ENCODE measurements at places on chromosomes 3 and 15.

- no peak overlapping the region for H3K4me3 ChIP-seq
- no peaks in the 10 kb centered on the region for H3K27me3 ChIP-seq
- no peak overlapping the region for H3K27ac ChIP-seq
- no peaks in the 10 kb centered on the region for H3K36me3 ChIP-seq
Observed at GRCh38 chr3:134579141-134579665, 71.6 kb downstream of the KY start.

DNA sequence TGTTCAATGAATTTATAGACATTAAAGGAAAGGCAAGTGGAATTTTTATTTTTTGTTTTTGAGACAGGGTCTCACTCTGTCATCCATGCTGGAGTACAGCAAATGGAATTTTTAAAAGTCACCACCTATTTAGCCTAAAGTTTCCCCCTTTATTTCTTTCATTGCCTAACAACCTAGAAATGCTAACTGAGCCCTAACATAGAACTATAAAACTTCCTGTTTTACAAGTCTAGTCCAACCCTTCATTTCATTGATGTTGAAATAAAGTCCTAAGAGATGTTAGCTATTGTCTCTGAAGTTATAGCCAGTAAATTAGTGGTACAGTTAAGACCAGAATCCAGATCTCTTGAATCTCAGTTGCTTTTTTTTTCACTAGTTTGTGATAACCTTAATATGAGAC is 39.0 kb downstream of the MAPK6 start:
- H3K36me3 ChIP-seq: peaks cover 16% of the 10 kb centered on the region
- no peak overlapping the region for H3K27ac ChIP-seq
- no peak overlapping the region for H3K4me3 ChIP-seq
- H3K4me1 ChIP-seq: no peaks in the 10 kb centered on the region

DNA sequence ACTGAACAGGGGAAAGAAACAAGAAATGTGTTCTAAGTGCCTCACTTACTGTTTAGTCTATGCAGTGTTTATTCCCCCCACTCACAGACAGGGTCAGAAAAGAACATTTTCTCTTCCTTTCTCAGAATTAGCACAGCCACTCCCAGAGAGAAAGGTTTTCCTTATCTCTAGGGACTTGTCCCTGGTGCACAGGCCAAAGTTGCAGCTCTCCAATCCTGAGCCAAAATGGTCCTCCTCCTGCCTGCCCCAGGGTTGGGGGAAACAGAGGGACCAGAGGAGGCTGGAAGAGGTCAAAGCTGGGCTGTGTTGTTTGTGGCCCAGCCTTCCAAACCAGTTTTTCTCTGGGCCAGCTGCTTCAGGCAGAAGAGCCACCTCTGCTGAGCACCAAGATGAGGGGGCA is 12.0 kb downstream of the RAB6B start:
- no peak for DNase-seq
- H3K27me3 ChIP-seq: no peaks in the 10 kb centered on the region
- no peaks in the 10 kb centered on the region for H3K36me3 ChIP-seq
- H3K4me1 ChIP-seq: peaks cover 16% of the 10 kb centered on the region
- H3K27ac ChIP-seq: no peak overlapping the region
- H3K4me3 ChIP-seq: no peak overlapping the region

- DNase-seq: peak; percentile 82
- H3K4me3 ChIP-seq: peak overlapping the region; percentile 97
- H3K4me1 ChIP-seq: peaks cover 7% of the 10 kb centered on the region
- no peaks in the 10 kb centered on the region for H3K36me3 ChIP-seq
Observed at GRCh38 chr15:62390791-62391640, 225.9 kb upstream of the C2CD4B start.

- no peak overlapping the region for H3K4me3 ChIP-seq
- H3K27me3 ChIP-seq: no peaks in the 10 kb centered on the region
- no peak overlapping the region for H3K27ac ChIP-seq
- no peak for DNase-seq
- no peaks in the 10 kb centered on the region for H3K36me3 ChIP-seq
Observed at GRCh38 chr15:78923015-78923414, 21.8 kb downstream of the CTSH start.

- no peaks in the 10 kb centered on the region for H3K36me3 ChIP-seq
- H3K4me3 ChIP-seq: no peak overlapping the region
- H3K27ac ChIP-seq: no peak overlapping the region
- no peaks in the 10 kb centered on the region for H3K4me1 ChIP-seq
Observed at GRCh38 chr3:53361852-53362251, 14.5 kb upstream of the DCP1A start.

- H3K4me3 ChIP-seq: no peak overlapping the region
- H3K27ac ChIP-seq: no peak overlapping the region
- no peak for DNase-seq
- H3K36me3 ChIP-seq: no peaks in the 10 kb centered on the region
- no peaks in the 10 kb centered on the region for H3K4me1 ChIP-seq
Observed at GRCh38 chr3:177336873-177337450, 139.7 kb upstream of the TBL1XR1 start.

DNA sequence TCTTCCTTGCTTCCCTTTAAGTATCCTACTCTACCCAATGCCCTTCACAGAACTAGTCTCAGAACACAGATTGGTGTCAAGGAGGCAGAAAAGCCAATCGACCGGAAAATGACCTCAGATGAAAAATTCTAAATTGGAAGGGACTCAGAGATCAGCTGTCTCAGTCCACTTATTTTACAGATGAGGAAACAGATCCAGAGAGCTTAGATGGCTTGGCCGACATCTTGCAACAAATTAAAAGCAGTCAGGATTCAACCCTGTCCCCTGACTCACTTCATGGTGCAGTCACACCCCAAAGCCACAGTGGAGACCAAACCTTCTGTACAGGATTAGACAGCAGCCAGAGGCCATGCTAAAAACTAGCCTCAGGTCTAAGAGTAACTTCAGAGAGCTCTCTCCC is 169.3 kb upstream of the BHLHE40 start:
- H3K36me3 ChIP-seq: no peaks in the 10 kb centered on the region

DNA sequence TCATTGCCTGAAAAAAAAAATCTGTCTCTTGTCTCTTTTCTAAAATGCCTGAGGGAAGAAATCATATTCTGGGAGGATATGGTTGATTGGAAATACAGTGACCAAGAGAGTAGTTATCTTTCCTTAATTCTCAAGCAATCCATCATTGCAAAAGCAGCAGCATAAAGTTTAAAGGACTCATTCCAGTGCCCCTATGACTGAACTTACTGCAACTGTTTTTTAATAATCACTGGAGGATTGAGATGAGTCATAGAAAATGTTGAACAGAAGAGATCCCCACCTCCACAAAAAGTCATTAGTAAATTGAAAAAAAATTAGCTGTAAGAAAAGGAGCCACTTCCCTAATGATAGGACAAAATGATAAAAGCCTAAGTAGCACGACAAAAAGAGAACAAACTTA is 121.5 kb downstream of the SLC9A9 start:
- no peaks in the 10 kb centered on the region for H3K4me1 ChIP-seq
- H3K27me3 ChIP-seq: no peaks in the 10 kb centered on the region
- no peaks in the 10 kb centered on the region for H3K36me3 ChIP-seq
- H3K27ac ChIP-seq: no peak overlapping the region
- no peak overlapping the region for H3K4me3 ChIP-seq

DNA sequence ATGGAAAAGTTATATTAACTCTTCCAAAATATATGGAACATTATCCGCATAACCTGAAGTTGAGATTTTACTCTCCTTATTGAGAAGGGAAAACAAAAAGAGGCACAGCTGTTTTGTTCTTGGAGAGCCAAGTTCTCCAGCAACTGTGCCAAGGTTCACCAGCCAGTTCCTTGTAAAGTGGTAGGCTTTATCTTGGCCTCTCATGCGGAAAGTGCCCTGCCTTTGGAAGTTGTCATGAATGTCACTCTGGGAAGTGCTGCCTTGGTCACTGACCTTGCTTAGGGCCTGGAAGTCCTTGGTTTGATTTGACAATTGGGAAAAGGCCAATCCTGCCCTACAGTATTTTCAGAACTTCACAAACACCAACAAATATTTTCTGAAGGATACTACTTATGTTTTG is 44.2 kb upstream of the THRB start:
- no peaks in the 10 kb centered on the region for H3K27me3 ChIP-seq
- H3K4me1 ChIP-seq: no peaks in the 10 kb centered on the region
- DNase-seq: no peak

DNA sequence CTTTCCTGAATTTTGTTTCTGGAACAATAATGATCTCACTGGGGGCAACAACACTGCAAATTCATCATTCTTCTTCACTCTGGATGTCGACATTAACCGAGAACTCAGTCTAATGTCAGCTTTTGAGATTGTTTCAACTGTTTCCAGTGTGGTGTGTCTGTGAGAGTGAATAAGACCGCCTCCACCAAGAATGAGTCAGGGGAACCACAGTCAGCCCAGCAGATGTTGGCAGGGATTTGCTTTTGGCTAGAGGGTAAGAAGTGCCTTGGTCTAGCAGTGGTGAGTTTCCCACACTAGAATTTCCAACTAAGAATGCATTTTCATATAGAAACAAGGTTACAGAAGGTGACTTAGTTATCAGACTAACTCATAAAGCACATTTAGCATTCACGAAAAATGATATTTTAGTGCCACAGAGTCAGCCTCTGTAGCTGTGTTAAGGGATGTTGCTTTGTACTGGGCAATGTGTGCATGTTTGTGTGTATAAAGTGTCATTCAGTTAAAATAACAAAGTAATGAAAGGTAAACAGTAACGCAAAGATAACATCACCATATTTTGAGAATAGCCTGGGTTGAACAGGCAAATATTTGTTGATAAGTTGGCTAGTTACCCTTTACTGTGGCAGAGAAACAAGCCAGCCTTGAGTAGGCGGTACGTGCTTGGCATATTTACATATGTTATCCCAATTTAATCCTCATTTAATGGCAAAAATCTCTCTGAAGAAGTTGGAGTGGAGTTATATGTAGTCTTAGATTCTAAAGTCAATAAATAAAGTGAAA is 33.8 kb downstream of the DRD3 start:
- H3K27ac ChIP-seq: no peak overlapping the region
- no peaks in the 10 kb centered on the region for H3K36me3 ChIP-seq
- no peak for DNase-seq
- no peak overlapping the region for H3K4me3 ChIP-seq
- H3K4me1 ChIP-seq: no peaks in the 10 kb centered on the region

DNA sequence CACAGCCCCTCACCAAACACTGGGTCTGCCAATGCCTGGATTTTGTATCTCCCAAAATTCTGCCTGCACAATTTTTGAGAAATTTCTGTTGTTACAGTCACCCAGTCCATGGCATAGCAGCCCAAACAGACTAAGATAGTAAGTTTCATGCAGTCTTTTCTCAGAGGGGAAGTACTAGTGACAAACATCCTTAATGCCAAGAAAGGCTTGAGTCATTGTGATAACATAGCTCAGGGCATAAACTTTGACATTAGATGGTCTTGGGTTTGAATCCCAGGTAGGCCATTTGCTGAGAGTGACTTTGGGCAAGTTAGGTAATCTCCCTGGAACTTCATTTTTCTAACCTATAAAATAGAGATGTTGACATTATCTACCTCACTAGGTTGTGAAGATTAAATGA is 36.1 kb upstream of the PFN2 start:
- no peaks in the 10 kb centered on the region for H3K36me3 ChIP-seq
- no peak for DNase-seq
- no peaks in the 10 kb centered on the region for H3K4me1 ChIP-seq
- H3K27me3 ChIP-seq: no peaks in the 10 kb centered on the region
- no peak overlapping the region for H3K27ac ChIP-seq
- H3K4me3 ChIP-seq: no peak overlapping the region

DNA sequence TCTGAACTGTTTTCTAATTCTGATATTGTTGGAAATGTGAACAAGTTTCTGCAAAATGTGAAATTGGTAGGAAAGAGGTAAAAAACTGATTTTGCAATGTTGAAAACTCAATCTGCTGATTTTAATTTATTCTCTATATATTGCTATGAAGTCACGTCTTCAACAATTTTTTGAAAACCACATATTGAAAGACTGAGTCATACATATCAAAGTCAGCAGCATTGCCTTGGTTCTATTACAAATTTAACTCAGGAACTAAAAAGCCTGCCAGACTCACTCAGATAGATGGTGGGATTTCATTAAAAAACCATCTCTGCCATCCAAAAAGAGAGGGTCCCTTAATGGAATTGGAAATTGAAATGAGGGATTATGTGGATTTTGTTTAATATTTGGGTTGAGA is 351.4 kb downstream of the CNTN3 start:
- H3K36me3 ChIP-seq: no peaks in the 10 kb centered on the region
- no peak overlapping the region for H3K27ac ChIP-seq
- DNase-seq: no peak

GRCh38 chr3:171874879-171875278 is 31.7 kb downstream of the TMEM212 start:
- no peak overlapping the region for H3K27ac ChIP-seq
- no peak for DNase-seq
- no peaks in the 10 kb centered on the region for H3K36me3 ChIP-seq
- H3K4me1 ChIP-seq: peaks cover 16% of the 10 kb centered on the region
- H3K27me3 ChIP-seq: no peaks in the 10 kb centered on the region

GRCh38 chr3:36394176-36394575 is 13.9 kb downstream of the STAC start:
- no peak overlapping the region for H3K4me3 ChIP-seq
- H3K27ac ChIP-seq: no peak overlapping the region
- no peaks in the 10 kb centered on the region for H3K27me3 ChIP-seq
- no peaks in the 10 kb centered on the region for H3K4me1 ChIP-seq

- no peak overlapping the region for H3K4me3 ChIP-seq
- H3K27me3 ChIP-seq: no peaks in the 10 kb centered on the region
- no peaks in the 10 kb centered on the region for H3K36me3 ChIP-seq
- H3K27ac ChIP-seq: no peak overlapping the region
Observed at GRCh38 chr3:44055951-44056350, 185.7 kb upstream of the TOPAZ1 start.

GRCh38 chr15:83873966-83874365 is 220.0 kb downstream of the ADAMTSL3 start:
- no peaks in the 10 kb centered on the region for H3K27me3 ChIP-seq
- no peaks in the 10 kb centered on the region for H3K36me3 ChIP-seq
- H3K4me3 ChIP-seq: no peak overlapping the region
- no peaks in the 10 kb centered on the region for H3K4me1 ChIP-seq
- DNase-seq: no peak
- H3K27ac ChIP-seq: no peak overlapping the region

DNA sequence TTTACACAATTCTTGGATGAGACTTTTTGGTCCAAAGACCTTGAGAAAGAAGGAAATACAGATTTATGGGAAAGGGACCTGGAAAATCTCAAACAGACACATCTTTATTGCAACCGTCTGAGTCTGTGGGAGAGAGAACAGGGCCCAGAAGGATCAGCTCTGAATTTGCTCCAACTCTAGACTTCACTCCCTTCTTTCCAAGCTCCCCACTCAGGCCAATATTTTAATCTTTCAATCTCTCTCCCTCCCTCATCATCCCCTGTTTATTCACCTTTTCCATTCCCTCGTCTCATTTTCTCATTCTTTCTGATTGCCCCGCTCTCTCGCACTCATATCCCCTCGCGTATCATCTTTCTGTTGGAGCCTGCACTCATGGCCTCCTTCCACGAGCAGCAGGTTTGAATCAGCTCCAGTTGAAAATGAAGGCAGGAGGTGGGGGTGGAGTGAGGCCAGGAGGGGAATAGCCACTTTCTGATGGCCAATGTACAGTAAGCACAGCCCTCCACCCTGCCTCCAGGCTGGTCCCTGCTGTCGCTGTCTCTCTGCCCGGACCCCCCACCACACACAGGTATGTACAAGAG is 63.6 kb upstream of the BOC start:
- no peak for DNase-seq
- no peaks in the 10 kb centered on the region for H3K36me3 ChIP-seq
- H3K27ac ChIP-seq: no peak overlapping the region

GRCh38 chr3:119227070-119227850 is 13.4 kb downstream of the B4GALT4 start:
- DNase-seq: no peak
- peaks cover 24% of the 10 kb centered on the region for H3K36me3 ChIP-seq
- H3K27ac ChIP-seq: no peak overlapping the region
- no peaks in the 10 kb centered on the region for H3K4me1 ChIP-seq
- no peak overlapping the region for H3K4me3 ChIP-seq
